ENCODE measurements at places on chromosomes 16 and 17.
A peak's percentile ranks its signal among the peaks of the same experiment; 100 is the strongest.

GRCh38 chr17:78412403-78412802 is 34.0 kb downstream of the PGS1 start:
- DNase-seq = no peak
- no peak overlapping the region for H3K27ac ChIP-seq
- H3K27me3 ChIP-seq = no peaks in the 10 kb centered on the region
- peaks cover 68% of the 10 kb centered on the region for H3K4me1 ChIP-seq

- peak; percentile 73 for DNase-seq
- H3K4me3 ChIP-seq = peak overlapping the region; percentile 70
- peak overlapping the region; percentile 88 for H3K27ac ChIP-seq
- peaks cover 17% of the 10 kb centered on the region for H3K4me1 ChIP-seq
Observed at GRCh38 chr17:48544349-48545021, 424 bp downstream of the HOXB2 start.

- H3K4me3 ChIP-seq = no peak overlapping the region
- no peaks in the 10 kb centered on the region for H3K27me3 ChIP-seq
- H3K4me1 ChIP-seq = no peaks in the 10 kb centered on the region
- DNase-seq = peak; percentile 33
- H3K27ac ChIP-seq = peak overlapping the region; percentile 42
Observed at GRCh38 chr16:87556941-87557459, 45.3 kb upstream of the JPH3 start.

- DNase-seq = peak; percentile 76
- no peak overlapping the region for H3K4me3 ChIP-seq
- H3K4me1 ChIP-seq = peaks cover 11% of the 10 kb centered on the region
- H3K27me3 ChIP-seq = no peaks in the 10 kb centered on the region
- no peaks in the 10 kb centered on the region for H3K36me3 ChIP-seq
Observed at GRCh38 chr16:3857189-3858043, 23.1 kb downstream of the CREBBP start.

GRCh38 chr16:13438064-13438463 is 481.9 kb upstream of the ERCC4 start:
- peaks cover 6% of the 10 kb centered on the region for H3K4me1 ChIP-seq
- H3K27me3 ChIP-seq = no peaks in the 10 kb centered on the region
- H3K4me3 ChIP-seq = no peak overlapping the region
- DNase-seq = no peak
- H3K27ac ChIP-seq = no peak overlapping the region
- no peaks in the 10 kb centered on the region for H3K36me3 ChIP-seq

DNA sequence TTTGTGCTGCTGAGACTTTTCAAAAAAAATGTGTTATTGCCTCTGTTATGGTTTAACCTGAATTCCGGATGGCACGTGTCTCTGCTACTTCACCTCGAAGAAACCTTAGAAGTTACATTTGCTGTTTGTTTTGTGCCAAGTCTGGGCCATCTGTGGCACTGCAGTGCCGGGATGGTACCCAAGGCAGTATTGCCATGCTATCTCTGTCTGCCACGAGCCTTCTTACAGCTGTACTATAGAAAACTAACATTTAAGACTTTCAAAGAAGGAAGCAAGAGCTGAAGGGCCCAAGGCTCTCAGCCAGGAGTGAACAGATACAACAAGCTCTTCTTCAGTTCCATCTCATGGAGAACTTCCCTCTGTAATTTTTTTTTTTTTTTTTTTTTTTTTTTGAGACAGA is 73.7 kb upstream of the NOL11 start:
- H3K4me3 ChIP-seq = no peak overlapping the region
- no peaks in the 10 kb centered on the region for H3K36me3 ChIP-seq
- H3K4me1 ChIP-seq = no peaks in the 10 kb centered on the region
- DNase-seq = no peak
- no peaks in the 10 kb centered on the region for H3K27me3 ChIP-seq

GRCh38 chr17:57633236-57633635 is 111.9 kb downstream of the CCDC182 start:
- no peak overlapping the region for H3K4me3 ChIP-seq
- H3K4me1 ChIP-seq = no peaks in the 10 kb centered on the region
- no peak overlapping the region for H3K27ac ChIP-seq
- H3K27me3 ChIP-seq = no peaks in the 10 kb centered on the region
- no peak for DNase-seq
- H3K36me3 ChIP-seq = peaks cover 44% of the 10 kb centered on the region

DNA sequence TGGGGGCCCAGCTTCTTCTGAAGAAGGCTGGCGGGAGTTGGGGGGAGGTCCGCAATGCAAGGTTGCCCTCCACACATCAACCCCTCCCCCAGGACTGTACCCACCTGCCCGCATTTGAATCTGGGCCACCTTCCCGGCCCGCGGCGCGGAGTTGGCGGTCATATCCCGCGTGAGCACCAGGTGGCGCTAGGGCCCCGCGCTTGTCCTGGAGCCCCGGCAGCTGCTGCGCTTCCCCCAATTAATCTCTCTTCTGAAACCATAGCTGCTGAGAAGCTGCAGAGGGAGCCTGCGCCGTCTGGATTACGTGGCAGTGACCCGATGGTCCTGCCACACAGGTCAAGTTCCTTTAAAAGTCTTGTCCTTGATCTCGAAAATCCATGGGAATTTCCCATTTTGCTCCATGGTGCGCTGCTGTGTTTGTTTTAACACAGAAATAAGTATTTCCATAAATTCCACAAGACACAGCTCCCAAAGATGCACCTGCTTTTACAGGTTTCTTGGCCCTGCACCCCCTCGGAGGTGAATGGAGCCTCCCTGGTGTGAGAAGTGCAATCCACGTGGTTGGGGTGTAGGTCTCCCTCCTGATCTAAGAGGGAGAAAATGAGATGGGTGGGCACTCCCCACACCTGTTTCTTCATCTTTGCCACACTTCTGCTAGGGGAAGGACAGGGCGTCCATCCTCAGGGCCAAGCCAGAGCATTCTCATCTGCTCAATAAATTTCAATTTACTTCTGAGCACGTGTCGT is 22.1 kb downstream of the COX4I1 start:
- peaks cover 4% of the 10 kb centered on the region for H3K4me1 ChIP-seq
- DNase-seq = peak; percentile 72
- H3K27me3 ChIP-seq = no peaks in the 10 kb centered on the region
- no peaks in the 10 kb centered on the region for H3K36me3 ChIP-seq
- no peak overlapping the region for H3K27ac ChIP-seq

DNA sequence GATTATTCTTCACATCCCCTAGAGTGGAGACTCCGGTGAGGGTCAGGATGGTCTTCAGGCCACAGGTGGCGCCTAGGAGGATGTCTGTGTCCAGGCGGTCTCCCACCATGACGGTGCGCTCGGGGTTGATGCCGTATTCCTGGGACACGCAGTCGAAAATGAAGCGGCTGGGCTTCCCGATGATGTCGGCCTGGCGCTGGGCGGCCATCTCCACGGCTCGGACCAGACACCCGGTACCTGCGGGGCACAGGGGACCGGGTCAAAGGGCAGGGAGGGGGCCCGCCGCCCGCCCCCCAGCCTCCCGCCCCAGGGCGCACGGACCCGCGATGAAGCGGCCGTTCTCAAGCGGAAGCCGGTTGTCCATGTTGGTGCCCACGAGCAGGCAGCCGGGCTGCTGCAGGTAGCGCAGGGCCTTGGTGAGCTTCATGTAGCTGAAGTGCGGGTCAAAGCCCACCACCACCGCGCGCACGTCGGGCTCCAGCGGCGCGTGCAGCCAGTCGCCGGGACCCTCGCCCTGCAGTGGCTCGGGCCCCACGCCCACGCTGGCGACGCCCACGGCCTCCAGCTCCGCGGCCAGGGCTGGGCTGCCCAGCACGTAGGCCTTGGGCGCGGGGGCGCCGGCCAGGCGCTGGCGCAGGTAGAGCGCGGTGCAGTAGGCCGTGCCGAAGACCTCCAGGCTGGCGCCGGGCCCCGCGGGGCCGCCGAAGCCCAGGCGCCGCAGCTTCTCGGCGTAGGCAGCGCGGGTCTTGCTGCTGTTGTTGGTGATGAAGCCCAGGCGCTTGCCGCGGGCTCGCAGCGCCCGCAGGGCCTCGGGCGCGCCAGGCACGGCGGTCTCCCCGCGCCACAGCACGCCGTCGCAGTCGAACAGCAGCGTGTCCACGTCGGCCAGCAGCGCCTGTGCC is 572 bp downstream of the PGP start:
- peaks cover 16% of the 10 kb centered on the region for H3K4me1 ChIP-seq
- H3K27me3 ChIP-seq = no peaks in the 10 kb centered on the region
- peak overlapping the region; percentile 41 for H3K4me3 ChIP-seq
- peaks cover 17% of the 10 kb centered on the region for H3K36me3 ChIP-seq
- H3K27ac ChIP-seq = peak overlapping the region; percentile 37

DNA sequence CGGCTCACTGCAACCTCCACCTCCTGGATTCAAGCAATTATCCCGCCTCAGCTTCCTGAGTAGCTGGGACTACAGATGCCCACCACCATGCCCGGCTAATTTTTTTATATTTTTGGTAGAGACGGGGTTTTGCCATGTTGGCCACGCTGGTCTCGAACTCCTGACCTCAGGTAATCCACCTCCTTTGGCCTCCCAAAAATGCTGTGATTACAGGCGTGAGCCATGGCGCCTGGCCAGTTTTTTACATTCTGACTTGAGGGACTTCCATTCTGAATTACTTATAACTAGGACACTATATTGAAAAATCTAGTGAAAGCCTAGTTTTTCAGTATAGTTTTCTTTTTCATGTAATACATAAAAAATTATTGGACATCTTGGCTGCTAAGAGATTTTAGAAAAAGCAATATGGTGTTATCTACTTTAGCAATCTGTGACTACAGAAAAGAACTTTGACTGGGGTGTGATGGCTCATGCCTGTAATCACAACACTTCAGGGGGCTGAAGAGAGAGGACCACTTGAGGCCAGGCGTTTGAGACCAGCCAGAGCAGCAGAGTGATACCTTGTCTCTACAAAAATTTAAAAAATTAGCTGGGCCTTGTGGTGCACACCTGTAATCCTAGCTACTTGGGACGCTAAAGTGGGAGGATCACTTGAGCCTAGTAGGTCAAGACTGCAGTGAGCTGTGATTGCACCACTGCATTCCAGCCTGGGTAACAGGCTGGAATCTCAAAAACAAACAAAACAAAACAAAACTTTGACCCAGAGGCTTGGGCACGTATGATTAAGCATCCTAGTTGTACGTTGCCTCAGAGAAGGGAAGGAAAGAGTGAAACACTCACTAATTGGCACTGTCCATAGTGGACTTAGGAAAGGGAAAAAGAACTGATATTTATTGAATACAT is 26.8 kb upstream of the GOSR1 start:
- no peak for DNase-seq
- no peaks in the 10 kb centered on the region for H3K4me1 ChIP-seq

- H3K4me3 ChIP-seq = no peak overlapping the region
- DNase-seq = peak; percentile 51
- peaks cover 3% of the 10 kb centered on the region for H3K4me1 ChIP-seq
- H3K27me3 ChIP-seq = no peaks in the 10 kb centered on the region
Observed at GRCh38 chr17:74240618-74241205, 27.3 kb downstream of the TTYH2 start.

- no peak overlapping the region for H3K4me3 ChIP-seq
- peaks cover 16% of the 10 kb centered on the region for H3K4me1 ChIP-seq
- no peaks in the 10 kb centered on the region for H3K36me3 ChIP-seq
- no peaks in the 10 kb centered on the region for H3K27me3 ChIP-seq
Observed at GRCh38 chr17:66543526-66543925, 241.1 kb downstream of the PRKCA start.

- H3K4me1 ChIP-seq = peaks cover 29% of the 10 kb centered on the region
- no peak for DNase-seq
- H3K4me3 ChIP-seq = no peak overlapping the region
- peaks cover 16% of the 10 kb centered on the region for H3K36me3 ChIP-seq
- H3K27ac ChIP-seq = no peak overlapping the region
Observed at GRCh38 chr17:57603978-57604377, 141.1 kb downstream of the CCDC182 start.

DNA sequence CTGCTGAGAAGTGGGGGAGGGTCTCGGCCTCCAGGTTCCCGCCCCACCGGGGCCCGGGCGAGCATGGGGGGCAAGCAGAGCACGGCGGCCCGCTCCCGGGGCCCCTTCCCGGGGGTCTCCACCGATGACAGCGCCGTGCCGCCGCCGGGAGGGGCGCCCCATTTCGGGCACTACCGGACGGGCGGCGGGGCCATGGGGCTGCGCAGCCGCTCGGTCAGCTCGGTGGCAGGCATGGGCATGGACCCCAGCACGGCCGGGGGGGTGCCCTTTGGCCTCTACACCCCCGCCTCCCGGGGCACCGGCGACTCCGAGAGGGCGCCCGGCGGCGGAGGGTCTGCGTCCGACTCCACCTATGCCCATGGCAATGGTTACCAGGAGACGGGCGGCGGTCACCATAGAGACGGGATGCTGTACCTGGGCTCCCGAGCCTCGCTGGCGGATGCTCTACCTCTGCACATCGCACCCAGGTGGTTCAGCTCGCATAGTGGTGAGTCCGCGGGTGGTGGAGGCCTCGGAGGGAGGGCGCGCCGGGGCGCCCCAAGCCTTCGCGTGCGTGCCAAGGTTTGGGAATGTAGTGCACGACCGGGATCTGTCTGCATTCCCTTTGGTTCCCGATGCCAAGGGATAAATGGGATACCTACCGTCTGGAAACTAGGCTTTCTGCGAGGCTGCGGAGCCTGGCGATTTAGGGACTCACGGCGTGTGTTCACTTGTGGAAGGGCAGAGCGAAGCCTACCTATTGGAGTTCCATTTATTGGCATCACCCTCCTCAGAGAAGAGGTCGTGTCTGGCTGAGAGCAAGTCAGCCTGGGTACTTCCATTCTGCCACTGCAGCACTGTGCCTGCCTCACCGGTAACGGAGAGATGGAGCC is 1.0 kb downstream of the ZNRF1 start:
- H3K4me3 ChIP-seq = peak overlapping the region; percentile 64
- peaks cover 13% of the 10 kb centered on the region for H3K27me3 ChIP-seq
- DNase-seq = peak; percentile 55

All from large intestine (tissue), 12 donors.